ENCODE measurements at places on chromosomes 6 and 20. TPM values are rescaled to one million over a fixed set of nuclear protein-coding genes. Genes with fewer than 3 reads are reported as not detected.

GRCh38 chr6:10393544-10394225 is 21.2 kb downstream of the TFAP2A start:
- no peak overlapping the region for H3K27ac ChIP-seq
- H3K4me3 ChIP-seq: no peak overlapping the region
- H3K27me3 ChIP-seq: peaks cover 39% of the 10 kb centered on the region
- H3K4me1 ChIP-seq: no peaks in the 10 kb centered on the region

TNNC2 gene
- 0.61 TPM for polyA plus RNA-seq

DNA sequence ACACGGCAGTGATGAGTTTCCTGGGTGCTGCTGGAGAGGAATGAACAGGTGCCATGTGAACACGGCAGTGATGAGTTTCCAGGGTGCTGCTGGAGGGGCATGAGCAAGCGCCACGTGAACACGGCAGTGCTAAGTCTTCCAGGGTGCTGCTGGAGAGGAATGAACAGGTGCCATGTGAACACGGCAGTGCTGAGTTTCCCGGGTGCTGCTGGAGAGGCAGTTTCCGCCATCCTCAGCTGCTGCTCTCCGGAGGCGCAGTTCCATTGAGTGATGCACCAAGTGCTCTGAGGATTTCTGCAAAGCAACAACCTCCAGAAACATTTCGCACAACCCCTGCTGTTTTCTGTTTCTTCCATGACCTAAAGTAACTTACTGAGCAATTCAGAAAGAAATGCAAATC is 155.4 kb downstream of the SMOC2 start:
- no peaks in the 10 kb centered on the region for H3K4me1 ChIP-seq
- H3K36me3 ChIP-seq: no peaks in the 10 kb centered on the region
- no peak overlapping the region for H3K27ac ChIP-seq

DNA sequence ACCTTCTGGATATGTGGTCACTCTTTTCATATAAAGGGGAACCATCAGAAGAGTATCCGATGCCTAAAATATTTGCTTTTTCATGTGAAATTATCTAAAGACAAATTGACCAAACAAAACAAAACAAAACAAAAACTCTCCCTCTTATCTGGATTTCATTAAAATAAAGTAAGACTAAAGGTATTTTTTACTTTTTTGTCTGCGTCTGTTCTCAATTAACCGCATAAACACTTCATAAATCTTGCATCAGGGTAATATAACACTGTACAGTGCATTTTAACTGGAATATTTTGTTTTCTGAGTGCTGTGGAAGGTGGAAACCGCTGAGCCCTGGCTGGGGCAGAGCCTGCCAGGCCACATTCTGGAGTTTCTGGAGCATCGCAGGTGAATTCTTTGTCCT is 234.1 kb upstream of the ZFP64 start:
- no peaks in the 10 kb centered on the region for H3K4me1 ChIP-seq
- no peak overlapping the region for H3K27ac ChIP-seq
- DNase-seq: no peak
- no peaks in the 10 kb centered on the region for H3K27me3 ChIP-seq
- H3K36me3 ChIP-seq: no peaks in the 10 kb centered on the region
- no peak overlapping the region for H3K4me3 ChIP-seq

DNA sequence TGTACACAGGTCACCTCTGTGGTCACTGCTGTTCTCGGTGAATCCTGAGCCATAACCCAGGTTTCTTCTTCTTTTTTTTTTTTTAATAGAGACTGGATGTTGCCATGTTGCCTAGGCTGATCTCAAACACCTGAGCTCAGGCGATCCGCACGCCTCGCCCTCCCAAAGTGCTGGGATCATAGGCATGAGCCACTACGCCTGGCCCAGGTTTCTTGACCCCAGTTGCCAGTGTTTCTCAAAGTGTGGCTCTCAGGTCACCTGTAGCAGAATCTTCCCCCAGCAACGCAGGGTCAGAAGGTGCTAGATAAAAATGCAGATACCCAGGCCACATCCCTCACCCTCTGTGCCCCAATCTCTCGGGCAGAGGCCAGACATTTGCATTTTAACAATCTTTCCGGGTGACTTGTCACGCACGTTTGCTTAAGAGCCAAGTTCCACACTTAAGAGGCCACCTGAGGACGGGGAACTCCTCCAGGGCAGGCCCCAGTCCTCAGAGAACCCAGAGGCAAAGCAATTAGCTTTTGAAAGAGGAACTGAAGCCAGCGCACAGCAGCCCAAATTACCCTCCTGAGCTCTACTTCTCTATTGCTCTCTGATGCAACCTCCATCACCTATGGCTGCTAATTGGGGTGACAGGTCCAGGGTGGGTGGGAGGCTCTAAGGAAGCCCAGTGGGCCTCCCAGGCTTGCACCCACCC is 81.8 kb downstream of the NFATC2 start:
- no peak for DNase-seq
- H3K27me3 ChIP-seq: no peaks in the 10 kb centered on the region
- H3K4me3 ChIP-seq: no peak overlapping the region
- peaks cover 31% of the 10 kb centered on the region for H3K4me1 ChIP-seq
- H3K27ac ChIP-seq: no peak overlapping the region

DNA sequence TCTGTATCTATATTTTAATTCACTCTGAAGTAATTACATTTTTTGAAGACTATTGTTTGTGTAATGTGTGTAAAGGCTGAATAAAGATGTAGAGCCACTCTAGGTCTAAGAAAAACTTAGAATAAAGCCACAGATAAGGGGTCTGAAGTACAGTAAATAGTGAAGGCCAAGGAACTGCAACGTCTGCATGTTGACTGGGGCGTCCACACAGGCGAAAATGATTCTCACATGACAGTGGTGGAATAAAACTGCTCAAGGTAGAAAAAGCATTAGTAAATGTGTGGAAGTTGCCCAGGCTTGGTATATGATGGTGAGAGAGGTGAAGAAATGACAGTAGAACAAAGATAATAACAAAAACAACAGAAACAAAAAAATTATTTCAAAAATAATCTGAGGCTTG is 196.2 kb downstream of the KHDRBS2 start:
- H3K4me1 ChIP-seq: no peaks in the 10 kb centered on the region
- H3K36me3 ChIP-seq: no peaks in the 10 kb centered on the region
- DNase-seq: no peak
- no peak overlapping the region for H3K27ac ChIP-seq

PACRG gene
- 1.5 TPM for polyA plus RNA-seq

- H3K27me3 ChIP-seq: no peaks in the 10 kb centered on the region
- no peak overlapping the region for H3K27ac ChIP-seq
- no peaks in the 10 kb centered on the region for H3K4me1 ChIP-seq
These were observed 274.9 kb downstream of the CDH26 start for GRCh38 chr20:60233018-60233630.

DNA sequence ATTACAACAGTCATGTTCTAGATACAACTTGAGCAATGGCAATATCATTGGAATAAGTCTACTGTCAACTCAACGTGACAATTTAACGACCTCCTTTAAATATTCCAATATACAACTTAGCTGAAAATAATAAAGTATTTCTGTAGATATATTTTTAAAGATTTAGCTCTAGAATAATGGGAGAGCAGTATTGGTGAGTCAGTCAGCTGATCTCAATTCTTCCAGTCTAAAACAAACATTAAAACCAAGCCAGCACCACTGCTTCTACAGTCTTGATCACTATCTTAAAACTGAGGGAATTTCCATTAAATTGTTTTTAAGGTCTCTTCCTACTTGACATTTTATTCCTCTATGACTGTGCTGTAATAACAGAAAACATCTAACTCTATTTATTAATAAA is 38.2 kb downstream of the NOL7 start:
- no peaks in the 10 kb centered on the region for H3K4me1 ChIP-seq
- no peak overlapping the region for H3K4me3 ChIP-seq
- no peak overlapping the region for H3K27ac ChIP-seq
- no peaks in the 10 kb centered on the region for H3K27me3 ChIP-seq

DNA sequence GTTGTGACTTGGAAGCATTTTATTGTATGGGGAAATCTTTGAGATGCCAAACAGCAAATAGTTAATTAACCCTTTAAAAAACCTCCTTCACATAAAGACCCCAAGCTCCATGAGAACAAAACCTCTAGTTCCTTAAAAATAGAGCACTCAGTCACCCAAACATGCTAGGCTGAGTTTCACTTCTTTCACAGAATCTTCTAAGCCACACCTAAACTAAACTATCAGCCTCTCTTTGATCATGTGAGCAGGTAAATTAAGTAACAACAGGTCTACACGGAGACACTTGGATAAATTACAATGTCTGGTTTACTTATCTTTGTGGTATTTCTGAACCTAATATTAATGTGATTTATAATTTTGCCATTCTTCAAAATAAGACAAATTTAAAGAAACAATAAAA is 205.2 kb upstream of the MARCKS start:
- no peak overlapping the region for H3K4me3 ChIP-seq
- no peak overlapping the region for H3K27ac ChIP-seq
- no peak for DNase-seq
- no peaks in the 10 kb centered on the region for H3K27me3 ChIP-seq

GRCh38 chr6:10369896-10370295 is 45.0 kb downstream of the TFAP2A start:
- no peak overlapping the region for H3K27ac ChIP-seq
- H3K36me3 ChIP-seq: no peaks in the 10 kb centered on the region
- no peaks in the 10 kb centered on the region for H3K27me3 ChIP-seq
- no peaks in the 10 kb centered on the region for H3K4me1 ChIP-seq
- no peak for DNase-seq

DNA sequence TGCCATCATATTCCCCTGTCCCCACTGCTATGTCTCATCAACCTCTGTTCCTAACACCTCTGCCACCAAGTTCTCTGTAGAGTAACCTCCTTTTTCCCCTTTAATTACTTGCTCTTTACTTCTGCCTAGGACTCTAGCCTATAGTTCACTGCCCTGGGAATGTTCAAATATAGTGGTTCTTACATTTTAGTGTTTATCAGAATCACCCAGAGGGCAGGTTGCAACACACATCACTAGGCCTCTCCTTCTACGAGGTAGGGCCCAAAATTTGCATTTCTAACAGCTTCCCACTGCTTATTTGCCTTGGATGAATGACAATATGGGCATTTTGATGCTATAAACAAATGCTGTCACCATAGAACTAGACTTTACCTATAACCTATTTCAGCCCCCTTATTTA is 23.1 kb upstream of the C6orf141 start:
- H3K4me1 ChIP-seq: no peaks in the 10 kb centered on the region
- H3K36me3 ChIP-seq: no peaks in the 10 kb centered on the region
- H3K27ac ChIP-seq: no peak overlapping the region
- no peak for DNase-seq

DNA sequence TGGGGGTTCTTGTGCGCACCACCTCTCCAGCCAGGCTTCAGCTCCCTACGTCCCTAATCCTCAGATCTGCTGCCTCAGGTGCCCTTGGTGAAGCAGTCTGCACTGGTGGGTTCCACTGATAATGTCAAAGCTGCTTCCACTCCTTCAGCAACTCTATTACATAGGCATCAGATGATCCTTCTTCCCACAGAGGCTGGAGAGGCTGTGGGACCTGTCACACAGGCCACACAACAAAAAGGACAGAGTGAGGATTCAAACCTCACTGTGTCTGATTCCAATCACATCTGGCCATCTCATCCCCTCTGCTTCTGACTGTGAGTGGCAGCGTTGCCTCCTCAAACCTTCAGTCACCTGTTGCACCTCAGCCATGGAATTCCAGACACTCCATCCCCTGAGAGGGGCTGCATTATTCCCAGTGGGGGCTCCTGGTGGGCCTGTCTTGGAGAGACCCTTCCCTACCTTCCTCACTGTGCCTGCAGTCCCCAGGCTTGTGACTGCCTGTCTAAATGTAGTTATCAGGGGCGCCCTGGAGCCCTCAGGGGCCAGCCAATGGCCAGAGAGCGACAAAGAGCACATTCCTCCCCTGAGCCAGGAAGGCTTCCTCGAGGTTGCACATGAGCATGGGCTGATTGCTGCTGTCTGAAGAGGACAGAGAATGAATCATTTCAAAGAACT is 211.4 kb upstream of the ECI2 start:
- H3K27ac ChIP-seq: no peak overlapping the region
- no peaks in the 10 kb centered on the region for H3K27me3 ChIP-seq
- no peak overlapping the region for H3K4me3 ChIP-seq
- no peak for DNase-seq

- no peaks in the 10 kb centered on the region for H3K36me3 ChIP-seq
- no peaks in the 10 kb centered on the region for H3K27me3 ChIP-seq
- H3K4me3 ChIP-seq: no peak overlapping the region
- no peak overlapping the region for H3K27ac ChIP-seq
These were observed 76.8 kb downstream of the NCOA7 start for GRCh38 chr6:125867483-125867942.

- no peak overlapping the region for H3K4me3 ChIP-seq
- H3K27me3 ChIP-seq: no peaks in the 10 kb centered on the region
- no peak for DNase-seq
- H3K4me1 ChIP-seq: no peaks in the 10 kb centered on the region
- H3K36me3 ChIP-seq: no peaks in the 10 kb centered on the region
These were observed 47.9 kb upstream of the ID4 start for GRCh38 chr6:19789100-19789803.

- H3K4me3 ChIP-seq: no peak overlapping the region
- no peak for DNase-seq
- H3K36me3 ChIP-seq: no peaks in the 10 kb centered on the region
- no peaks in the 10 kb centered on the region for H3K27me3 ChIP-seq
- H3K4me1 ChIP-seq: no peaks in the 10 kb centered on the region
These were observed 19.0 kb downstream of the LRRC1 start for GRCh38 chr6:53813801-53814200.

COL9A1 gene
- not detected for polyA plus RNA-seq

- H3K27me3 ChIP-seq: no peaks in the 10 kb centered on the region
- peaks cover 21% of the 10 kb centered on the region for H3K36me3 ChIP-seq
- H3K4me3 ChIP-seq: no peak overlapping the region
These were observed 37.2 kb upstream of the BAG2 start for GRCh38 chr6:57134954-57135353.
